ENCODE measurements at places on chromosomes 6 and 20.

- DNase-seq: no peak
Observed at GRCh38 chr20:64222851-64223525, 32.6 kb upstream of the PCMTD2 start.

- no peak for DNase-seq
Observed at GRCh38 chr6:83119742-83120300, 52.4 kb downstream of the DOP1A start.

- no peak for DNase-seq
Observed at GRCh38 chr20:35719717-35720116, 20.5 kb downstream of the ROMO1 start.

- no peak for DNase-seq
Observed at GRCh38 chr6:139917951-139918630, 543.6 kb upstream of the CITED2 start.

Measured in GM12892 (cell line).